ENCODE measurements at places on chromosomes 3 and 15.

GRCh38 chr15:85764649-85765277 is 30.0 kb downstream of the KLHL25 start:
- DNase-seq, result no peak

DNA sequence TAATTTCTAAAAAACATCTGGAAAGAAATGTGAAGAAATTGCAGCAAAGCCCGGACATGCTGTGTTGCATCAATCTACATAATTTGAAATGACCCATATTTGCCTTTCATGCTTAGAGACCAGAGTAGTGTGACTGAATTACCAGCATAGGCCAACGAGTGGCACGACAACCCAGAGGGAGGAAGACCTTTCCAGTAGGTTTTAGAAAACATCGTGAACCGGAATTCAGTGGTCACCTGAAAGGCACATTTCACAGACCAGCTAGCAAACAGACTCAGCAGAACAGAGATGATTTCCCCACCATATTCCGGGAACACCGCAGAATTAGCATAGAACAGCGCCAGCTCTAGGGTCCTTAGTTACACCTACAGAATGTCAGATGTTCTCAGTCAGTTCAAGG is 620.0 kb upstream of the ZNF385D start:
- DNase-seq, result no peak

DNA sequence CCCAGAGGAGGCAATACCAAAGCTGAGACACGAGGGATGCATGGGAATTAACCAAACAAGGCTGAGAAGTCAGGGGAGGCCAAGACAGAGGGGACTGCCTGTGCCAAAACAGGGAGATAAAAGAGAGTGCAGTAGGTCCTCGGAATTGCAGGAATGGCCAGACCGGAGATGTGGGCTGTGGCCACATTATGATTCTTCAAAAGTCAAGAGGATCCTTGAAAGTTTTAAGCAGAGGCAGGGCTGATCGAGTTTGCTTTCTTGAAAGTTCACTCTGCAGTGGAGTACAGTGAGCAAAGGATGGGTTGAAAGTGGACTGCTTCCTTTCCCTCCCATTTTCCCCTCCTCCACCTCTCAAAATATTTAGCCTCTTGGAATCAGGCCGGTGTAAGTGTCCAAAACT is 73.9 kb upstream of the ADAMTS9 start:
- no peak for DNase-seq

DNA sequence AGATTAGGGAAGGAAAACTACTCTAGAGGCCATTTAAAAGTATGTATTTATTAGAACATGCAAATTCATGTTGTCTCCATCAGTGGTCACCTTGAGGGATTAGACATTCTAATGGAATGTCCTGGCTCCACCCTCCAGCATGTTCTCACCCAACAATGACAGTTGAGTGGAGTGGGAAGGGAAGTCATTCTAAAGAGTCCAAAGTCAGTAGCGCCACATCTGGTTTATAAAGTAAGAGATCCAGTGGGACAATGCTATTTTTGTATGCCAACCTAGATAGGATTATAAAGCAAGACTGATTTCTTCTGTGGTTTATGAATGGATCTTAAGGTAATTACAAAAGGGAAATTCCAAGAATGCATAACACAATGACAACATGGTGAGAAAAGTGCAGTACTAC is 33.3 kb downstream of the SLC24A1 start:
- no peak for DNase-seq

DNA sequence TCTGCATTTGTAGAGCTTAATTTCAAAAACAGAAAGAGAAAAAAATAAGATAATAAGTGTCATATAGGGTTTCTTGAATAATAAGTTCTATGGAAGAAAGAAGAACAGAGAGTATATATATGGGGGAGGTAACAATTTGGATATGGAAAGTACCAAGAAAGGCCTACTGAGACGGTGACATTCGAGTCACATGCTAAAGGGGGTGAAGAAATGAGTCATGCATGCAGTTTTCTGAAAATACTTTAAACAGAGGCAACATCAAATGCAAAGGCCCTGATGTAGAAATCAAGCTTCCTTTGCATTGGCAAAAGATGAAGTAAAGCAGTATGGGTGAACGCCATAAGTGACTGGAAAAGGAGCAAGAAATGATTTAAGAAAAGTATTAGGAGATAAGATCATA is 371.6 kb upstream of the ZNF385D start:
- DNase-seq, result no peak

All from mesenteric fat pad (tissue), 1 donor.